A549 treated with RU486 at 1 μM for 4 hours (cell line): ENCODE measurements at places on chromosomes 6 and 20. TPM values are rescaled to one million over a fixed set of nuclear protein-coding genes. Genes with fewer than 3 reads are reported as not detected.

Gene C6orf58
- total RNA-seq, result 0.13 to 0.33 TPM (median 0.13 TPM) in 3 of 5 replicates, not detected in the others

Gene MAFB
- total RNA-seq, result 0.05 to 0.11 TPM (median 0.07 TPM) in 5 replicates

Gene GCNT2
- total RNA-seq, result 5.8 to 9.3 TPM (median 7.0 TPM) in 5 replicates

Gene DPPA5
- total RNA-seq, result not detected in 5 replicates

Gene GRM1
- 0.05 to 0.08 TPM (median 0.06 TPM) in 4 of 5 replicates, not detected in the other for total RNA-seq

Gene SLC16A10
- total RNA-seq, result 0.30 to 0.51 TPM (median 0.38 TPM) in 5 replicates

Gene LCA5
- total RNA-seq, result 0.26 to 1.1 TPM (median 1.0 TPM) in 5 replicates

Gene GLP1R
- total RNA-seq, result not detected in 5 replicates

Gene EPHA7
- total RNA-seq, result 0.03 to 0.18 TPM (median 0.07 TPM) in 5 replicates

Gene BTNL2
- not detected in 5 replicates for total RNA-seq

Gene ULBP1
- total RNA-seq, result 0.64 to 1.3 TPM (median 0.80 TPM) in 5 replicates

Gene OLIG3
- total RNA-seq, result not detected in 5 replicates

Gene DDO
- 0.07 to 0.12 TPM (median 0.09 TPM) in 3 of 5 replicates, not detected in the others for total RNA-seq

Gene DCBLD1
- 23.3 to 34.7 TPM (median 31.0 TPM) in 5 replicates for total RNA-seq

Gene SLC17A3
- total RNA-seq, result 0.53 to 1.4 TPM (median 0.93 TPM) in 5 replicates

Gene SOX18
- 1.3 to 2.8 TPM (median 2.5 TPM) in 5 replicates for total RNA-seq

Gene SLPI
- 8.9 to 16.3 TPM (median 11.7 TPM) in 5 replicates for total RNA-seq

Gene HLA-C
- total RNA-seq, result 44.7 to 60.0 TPM (median 50.9 TPM) in 5 replicates

Gene RPP40
- total RNA-seq, result 19.1 to 31.6 TPM (median 25.8 TPM) in 5 replicates

Gene CCM2L
- total RNA-seq, result 0.47 to 0.67 TPM (median 0.56 TPM) in 5 replicates

Gene ATRN
- total RNA-seq, result 18.1 to 26.0 TPM (median 24.9 TPM) in 5 replicates

Gene ABCC10
- total RNA-seq, result 5.9 to 12.5 TPM (median 9.2 TPM) in 5 replicates

Gene TNXB
- 0.54 to 0.95 TPM (median 0.63 TPM) in 5 replicates for total RNA-seq

Gene NMBR
- not detected in 5 replicates for total RNA-seq

Gene KHDC1L
- total RNA-seq, result 0.25 to 0.51 TPM (median 0.39 TPM) in 4 of 5 replicates, not detected in the other

Gene BCAS1
- total RNA-seq, result 0.64 to 1.1 TPM (median 0.80 TPM) in 5 replicates

Gene GFRA4
- not detected in 5 replicates for total RNA-seq
